A549 treated with Mapracorat at 1 μM for 4 hours (cell line): ENCODE measurements at places on chromosomes 12 and 14. TPM values are rescaled to one million over a fixed set of nuclear protein-coding genes. Genes with fewer than 3 reads are reported as not detected.

The RNASE4 gene
- 6.0 to 9.3 TPM (median 6.5 TPM) in 5 replicates for total RNA-seq

The AKAP5 gene
- total RNA-seq, result 0.35 to 0.46 TPM (median 0.41 TPM) in 5 replicates

The FERMT2 gene
- 36.3 to 47.6 TPM (median 43.0 TPM) in 5 replicates for total RNA-seq

The POTEM gene
- total RNA-seq, result not detected in 5 replicates

The TC2N gene
- 0.80 to 0.86 TPM (median 0.81 TPM) in 5 replicates for total RNA-seq

The SLCO1C1 gene
- 0.12 TPM in 1 of 5 replicates, not detected in the others for total RNA-seq

The SLC4A8 gene
- 0.57 to 1.7 TPM (median 1.3 TPM) in 5 replicates for total RNA-seq

The SLC10A1 gene
- total RNA-seq, result not detected in 5 replicates

The KLRC3 gene
- total RNA-seq, result 0.18 to 0.53 TPM (median 0.24 TPM) in 4 of 5 replicates, not detected in the other

The PRICKLE1 gene
- 0.67 to 1.6 TPM (median 0.77 TPM) in 5 replicates for total RNA-seq

The AQP2 gene
- not detected in 5 replicates for total RNA-seq

The KRT78 gene
- total RNA-seq, result 0.10 to 0.31 TPM (median 0.15 TPM) in 3 of 5 replicates, not detected in the others

The PTPRB gene
- 0.42 to 1.2 TPM (median 1.1 TPM) in 5 replicates for total RNA-seq

The ADAM20 gene
- not detected in 5 replicates for total RNA-seq

The RNU4-1 gene
- not detected in 5 replicates for total RNA-seq
